ENCODE measurements at places on chromosomes 13 and 19.

DNA sequence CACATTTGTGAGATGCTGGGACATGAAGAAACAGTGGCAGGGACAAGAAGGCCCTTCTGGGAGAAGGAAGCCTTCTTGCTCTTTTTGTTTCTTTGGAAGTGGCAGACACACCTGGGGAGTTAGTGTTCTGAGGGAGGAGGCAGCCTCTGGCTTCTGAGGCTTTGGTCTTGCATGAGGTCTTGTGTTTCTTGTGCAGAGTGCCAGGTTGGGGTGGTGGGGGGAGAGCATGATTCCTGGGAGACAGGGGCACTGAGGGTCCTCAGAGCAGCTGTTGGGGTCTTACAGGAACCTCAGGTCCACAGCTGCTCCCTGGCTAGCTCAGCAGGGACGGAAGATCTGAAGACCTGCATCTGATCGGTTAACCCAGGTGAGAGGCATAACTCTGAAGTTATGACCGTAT, 167.5 kb upstream of the ZNF536 start:
- no peak for DNase-seq

DNA sequence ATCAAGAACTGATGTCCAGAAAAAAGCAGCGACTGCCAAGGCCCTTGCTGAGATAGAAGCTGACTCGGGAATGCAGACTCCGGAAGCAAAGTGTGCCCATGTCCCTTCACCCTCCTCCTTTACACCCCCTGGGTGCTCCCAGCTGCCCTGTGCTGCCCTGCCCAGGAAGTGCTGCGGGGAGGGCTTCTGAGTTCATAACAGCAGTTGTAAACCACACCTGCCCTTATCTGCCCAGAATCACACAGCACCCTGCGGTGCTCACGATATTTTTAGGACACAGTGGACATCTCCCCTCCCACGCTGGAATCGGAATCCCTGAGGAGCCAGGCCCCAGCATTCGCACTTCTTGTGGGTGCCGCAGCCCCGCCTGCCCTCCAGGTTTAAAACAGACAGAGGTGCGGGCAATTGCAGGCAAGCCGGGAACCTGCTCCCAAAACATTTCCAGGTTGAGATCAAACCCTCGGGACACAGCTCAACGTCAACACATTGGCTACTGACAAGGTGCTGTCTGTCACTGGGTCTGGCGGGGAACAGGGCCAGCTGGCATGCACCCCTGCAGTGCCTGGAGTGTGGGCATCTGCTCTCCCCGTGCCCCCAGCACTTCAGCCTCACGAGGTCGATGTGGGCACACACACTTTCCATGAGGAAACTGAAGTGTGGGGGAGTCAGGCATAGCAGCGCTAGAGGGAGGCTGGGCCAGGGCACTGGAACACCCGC, 36.8 kb downstream of the RAB20 start:
- DNase-seq: no peak

GRCh38 chr19:45217193-45217956, 27.8 kb downstream of the EXOC3L2 start:
- DNase-seq: no peak

DNA sequence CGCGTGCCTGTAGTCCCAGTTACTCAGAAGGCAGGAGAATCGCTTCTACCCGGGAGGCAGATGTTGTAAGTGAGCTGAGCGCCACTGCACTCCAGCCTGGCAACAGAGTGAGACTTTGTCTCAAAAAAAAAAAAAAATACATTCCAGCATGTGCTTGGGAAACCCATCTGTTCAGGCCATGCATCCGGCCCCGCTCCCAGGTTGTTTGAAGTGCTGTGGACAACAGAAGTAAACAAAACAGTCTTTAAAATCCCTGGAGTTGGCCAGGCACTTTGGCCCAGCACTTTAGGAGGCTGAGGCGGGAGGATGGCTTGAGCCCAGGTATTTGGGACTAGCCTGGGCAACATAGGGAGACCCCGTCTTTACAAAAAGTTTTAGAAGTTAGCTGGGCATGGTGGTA, 3.2 kb upstream of the PTPRS start:
- DNase-seq: no peak

GRCh38 chr13:113794764-113795173, 35.7 kb downstream of the TMEM255B start:
- DNase-seq: no peak
